Effector CD4-positive, alpha-beta T cell (primary cell): ENCODE measurements at places on chromosomes 3 and 15.
A peak's percentile ranks its signal among the peaks of the same experiment; 100 is the strongest.

DNA sequence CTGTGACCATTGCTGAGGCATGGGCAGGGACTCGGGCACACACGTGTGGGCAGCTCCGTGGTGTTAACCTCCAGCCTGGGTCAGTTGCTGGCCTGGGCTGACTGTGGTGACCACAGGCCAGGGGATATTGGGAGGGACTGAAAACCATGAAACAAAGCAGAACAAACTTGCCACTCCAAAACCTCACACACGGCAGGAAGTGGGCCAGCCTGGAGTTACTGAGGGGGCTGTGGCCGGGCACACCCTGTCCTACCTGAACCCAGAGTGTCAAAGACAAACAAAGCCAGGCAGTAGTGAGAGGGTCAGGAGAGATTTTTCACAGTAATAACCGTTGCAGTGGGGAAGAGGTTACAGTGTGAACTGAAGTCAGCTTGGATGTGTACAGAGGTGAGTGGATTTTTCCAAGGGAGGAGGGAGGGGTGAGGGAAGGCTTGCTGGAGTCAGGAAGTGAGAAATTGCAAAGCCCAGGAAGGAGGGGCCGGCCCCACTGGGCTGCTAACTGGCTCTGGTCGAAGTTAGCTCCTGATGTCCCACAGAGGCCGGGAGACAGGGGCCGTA is 40.0 kb upstream of the ATP10A start:
- no peak for DNase-seq

DNA sequence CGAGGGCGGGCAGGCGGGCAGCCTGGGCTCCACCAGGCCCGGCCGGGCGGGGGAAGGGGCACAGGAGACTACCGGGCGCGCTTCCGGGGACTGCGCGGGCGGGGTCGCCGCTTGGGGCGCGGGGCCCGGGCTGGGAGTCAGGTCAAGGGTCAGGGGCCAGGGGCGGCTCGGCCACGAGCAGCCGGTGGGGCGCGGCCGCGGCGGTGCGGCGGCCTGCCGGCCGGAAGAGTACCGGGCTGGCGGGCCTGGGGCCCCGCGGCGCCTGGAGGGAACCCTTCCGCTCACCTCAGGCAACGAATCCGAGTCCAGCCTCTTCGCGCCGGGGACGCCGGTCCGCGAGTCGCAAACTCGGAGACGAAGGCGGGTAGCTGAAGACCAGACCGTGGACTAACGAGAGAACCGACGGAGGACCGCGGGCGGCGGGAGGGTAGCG is 225 bp downstream of the RHOA start:
- DNase-seq = peak; percentile 42

DNA sequence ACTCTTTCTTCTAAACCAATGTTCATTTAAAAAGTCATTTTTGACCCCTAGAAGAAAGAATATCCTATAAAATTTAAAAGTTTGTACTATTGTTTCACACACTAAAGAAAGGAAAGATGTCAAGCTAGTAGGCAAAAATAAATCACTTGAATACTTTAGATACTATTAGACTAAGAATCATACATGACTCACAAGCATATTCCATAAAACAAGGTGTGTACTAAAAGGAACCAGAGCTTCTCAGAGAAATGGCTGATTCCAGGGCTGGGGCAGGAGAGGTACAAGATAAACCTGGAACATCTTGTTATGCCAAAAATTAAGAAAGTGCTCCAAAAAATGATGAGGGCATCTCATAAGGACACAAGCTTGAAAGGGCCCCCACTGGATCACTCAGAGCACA is 8.7 kb downstream of the DLG1 start:
- no peak for DNase-seq

GRCh38 chr15:80152896-80153876 is at the start of gene FAH:
FAH (plus strand) TSS chr15:80152999; CDS start chr15:80153055, 56 bp downstream.
- peak; percentile 11 for DNase-seq

- DNase-seq = no peak
Observed at GRCh38 chr3:101536266-101536665, 23.3 kb upstream of the SENP7 start.

DNA sequence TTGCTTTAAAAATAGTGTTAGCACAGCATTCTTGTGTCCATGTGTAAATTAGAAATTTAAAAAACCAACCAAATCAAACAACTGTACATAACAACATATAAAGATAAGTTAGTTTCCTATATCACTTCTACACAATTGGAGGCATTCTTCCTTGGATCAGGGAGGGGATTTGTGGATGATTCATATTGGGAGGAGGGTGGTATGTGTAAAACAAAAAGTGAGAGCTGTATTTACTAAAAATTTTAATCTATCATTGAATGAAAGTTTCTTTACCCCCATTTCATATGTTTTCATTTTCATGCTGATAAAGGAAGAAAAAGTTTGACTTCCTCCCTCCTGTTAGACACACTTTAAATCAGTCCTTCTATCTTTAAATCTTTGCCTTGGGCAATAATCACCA is 325.0 kb downstream of the SATB1 start:
- DNase-seq = no peak

DNA sequence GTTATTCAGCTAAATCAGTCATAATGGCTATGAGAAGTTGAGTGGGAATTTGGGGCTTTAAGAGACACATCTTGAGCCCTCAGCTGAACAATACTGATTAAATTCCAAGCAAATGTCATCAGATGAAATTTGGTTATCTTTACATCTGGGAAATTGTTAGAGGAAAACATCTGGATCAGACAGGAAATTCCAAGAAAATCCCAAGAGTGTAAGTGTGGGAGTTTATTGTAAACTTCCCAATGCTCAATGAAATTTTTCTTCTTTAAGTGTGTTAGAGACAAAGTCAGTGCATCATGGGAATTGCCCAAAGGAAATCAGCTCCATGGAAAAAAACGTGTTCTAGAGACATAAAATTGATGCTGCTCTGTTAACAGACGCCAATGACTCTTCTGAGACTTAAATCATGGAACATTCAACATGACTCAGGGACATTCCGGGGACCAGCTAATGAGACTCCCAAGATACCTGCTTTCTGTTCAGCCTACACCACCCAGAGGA is 19.8 kb upstream of the DCLK3 start:
- no peak for DNase-seq

DNA sequence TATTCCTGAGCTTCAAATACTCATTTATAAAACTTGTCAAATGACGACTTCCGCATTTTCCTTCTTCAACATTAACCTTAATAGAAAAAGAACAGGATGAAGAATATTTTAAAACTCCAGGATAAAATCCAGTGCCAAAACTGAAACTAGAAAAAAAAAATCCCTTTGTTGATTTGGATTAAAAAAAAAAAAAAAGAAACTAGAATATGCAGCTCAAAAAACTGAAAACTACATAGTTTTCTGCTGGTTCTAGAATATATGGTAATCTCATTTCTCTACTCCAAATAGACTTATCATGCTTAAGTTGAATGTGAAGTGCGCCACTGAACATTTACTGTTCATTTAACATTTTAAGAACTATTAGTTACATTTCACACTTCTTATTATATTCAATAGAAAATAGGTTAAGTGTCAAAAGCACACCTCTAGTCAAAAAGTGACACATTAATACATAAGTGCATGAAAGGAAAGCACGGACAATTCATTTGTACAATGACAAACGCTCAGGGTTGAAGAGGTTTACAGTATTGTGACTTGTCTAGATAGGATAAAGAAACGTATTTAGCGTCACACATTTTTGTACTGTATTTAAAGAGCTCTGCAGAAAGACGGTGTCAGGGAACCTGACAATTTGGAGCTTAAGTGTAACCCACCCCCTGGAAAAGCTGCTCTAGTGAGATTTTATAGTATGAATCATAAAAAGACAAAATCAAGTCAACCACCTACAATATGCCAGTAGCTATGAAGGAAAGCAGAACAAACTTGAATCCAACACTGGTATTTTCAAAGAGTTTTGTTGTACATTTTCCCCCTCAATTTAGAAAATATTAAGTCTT is 5.8 kb downstream of the TRA2B start:
- DNase-seq = no peak

- DNase-seq = no peak
Observed at GRCh38 chr3:101638261-101638745, 38.6 kb downstream of the ZBTB11 start.

DNA sequence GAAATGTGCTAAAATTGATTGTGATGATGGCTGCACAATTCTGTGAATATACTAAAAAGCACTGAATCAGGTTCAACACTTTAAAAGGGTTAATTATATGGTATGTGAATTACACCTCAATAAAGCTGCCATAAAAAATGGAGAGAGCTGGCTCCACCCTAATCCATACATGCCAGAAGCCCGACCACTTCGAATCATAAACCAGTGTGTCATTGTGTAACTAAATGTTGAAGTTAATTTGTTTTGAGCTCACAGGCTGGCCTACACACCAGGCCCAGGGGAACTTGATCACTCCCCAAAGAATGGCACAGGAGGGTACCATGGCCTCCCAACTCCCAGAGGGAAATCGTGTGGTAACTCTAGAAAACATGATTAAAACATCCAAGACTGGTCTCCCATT is 14.0 kb downstream of the PLCD1 start:
- no peak for DNase-seq

GRCh38 chr3:117266806-117267205 is 557.2 kb downstream of the TUSC7 start:
- DNase-seq = no peak

DNA sequence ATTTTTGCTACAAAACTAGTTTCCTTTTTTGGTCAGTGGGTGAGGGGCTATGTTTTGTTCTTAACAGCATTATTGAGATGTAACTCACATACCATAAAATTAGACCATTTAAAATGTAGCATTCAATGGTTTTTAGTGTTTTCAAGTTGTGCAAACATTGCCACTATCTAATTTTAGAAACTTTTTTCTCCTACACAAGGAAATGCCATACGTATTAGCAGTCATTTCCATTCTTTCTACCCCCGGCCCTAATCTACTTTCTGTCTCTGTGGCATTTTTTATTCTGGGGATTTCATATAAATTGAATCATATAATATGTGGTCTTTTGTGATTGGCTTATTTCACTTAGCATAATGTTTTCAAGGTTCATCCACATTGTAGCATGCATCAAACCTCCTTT is 55.0 kb upstream of the TIPARP start:
- no peak for DNase-seq

DNA sequence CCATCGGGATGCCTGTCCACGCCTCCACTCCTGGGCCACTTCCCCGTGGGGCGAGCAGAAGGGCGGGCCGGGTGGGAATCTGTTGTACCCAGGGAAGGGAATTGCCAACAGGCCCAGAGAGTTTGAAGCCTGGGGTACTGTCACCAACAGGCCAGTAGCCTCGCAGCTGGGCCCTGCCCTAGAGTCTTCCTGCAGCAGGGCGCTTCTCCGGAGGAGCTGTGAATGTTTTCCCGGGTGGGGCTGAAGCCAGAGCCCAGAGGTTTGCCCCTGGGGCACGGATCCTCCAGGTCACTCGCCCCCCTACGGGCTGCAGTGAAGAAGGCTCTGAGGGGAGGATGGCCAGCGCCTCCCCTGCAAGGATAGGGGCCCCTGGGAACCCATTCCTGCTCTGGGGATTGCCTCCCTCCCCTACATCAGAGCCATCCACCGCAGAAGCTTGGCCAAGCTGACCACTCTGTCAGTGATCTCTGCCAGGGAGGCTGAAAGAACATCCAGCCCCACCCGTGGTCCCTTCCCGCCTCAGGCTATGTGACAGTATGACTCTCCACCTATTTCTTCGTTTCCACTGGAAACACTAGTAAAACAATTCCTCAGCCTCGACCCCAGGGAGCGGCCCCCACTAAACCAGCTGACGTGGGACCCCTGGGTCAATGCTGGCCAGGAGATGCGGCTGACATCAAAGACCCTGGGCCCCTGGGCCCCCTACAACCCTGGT is 16.8 kb downstream of the CIDEC start:
- DNase-seq = no peak

DNA sequence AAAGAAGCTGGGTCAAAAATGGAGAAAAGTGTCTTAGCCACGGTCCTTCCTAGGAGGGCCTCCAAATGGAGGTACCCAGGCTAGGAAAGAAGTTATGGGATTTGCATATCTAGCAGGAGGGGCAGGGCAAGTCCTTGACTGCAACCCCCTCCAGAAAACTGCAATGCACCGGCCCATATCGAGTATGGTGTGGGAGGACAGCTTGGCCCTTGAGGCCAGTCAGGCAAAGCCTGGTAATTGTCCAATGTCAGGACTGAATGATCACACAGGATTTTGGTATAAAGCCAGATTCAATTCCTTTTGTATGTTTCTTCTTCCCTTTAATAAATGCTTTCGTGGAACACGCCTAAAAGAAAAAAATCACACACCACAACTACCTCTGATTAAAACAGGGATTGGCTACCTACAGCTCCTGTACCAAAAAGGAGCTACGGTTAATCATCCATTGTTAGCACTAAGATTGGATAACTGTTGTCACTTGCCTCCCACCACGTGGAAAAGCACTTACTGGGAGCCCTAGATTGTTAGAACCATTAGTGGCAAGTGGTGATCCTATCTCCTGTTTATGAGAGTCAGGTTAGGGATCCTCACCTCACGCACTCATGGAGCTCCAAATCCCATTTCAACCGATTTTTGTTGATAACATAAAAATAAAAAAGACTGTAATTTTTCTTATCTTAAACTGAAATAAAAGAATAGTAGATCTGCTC is 1.2 kb downstream of the ZNF770 start:
- DNase-seq = no peak

DNA sequence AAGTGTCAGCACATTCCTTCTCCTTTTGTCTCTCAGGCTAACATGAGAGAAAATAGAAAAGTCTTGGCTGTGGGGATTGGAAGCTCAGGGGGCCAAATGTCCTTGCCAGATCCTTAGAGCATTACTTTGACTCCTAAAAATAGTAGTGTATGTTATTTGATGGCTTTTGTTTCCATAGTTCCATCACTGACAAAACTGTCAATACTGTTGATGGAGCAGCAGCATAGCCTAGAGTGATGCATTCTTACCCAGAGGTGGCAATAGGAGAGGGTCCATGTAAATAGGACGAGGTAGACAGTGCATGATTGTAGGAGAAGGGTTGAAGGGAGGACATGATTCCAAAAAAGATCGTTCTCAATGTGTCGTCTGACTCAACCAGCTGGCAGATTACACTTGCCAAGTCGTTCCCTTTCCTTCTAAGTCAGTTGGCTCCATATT is 282.7 kb upstream of the TPRG1 start:
- DNase-seq = no peak

GRCh38 chr3:188819939-188820338 is 351.8 kb upstream of the TPRG1 start:
- DNase-seq = no peak

GRCh38 chr3:165466856-165467255 is 270.7 kb upstream of the SLITRK3 start:
- DNase-seq = no peak

DNA sequence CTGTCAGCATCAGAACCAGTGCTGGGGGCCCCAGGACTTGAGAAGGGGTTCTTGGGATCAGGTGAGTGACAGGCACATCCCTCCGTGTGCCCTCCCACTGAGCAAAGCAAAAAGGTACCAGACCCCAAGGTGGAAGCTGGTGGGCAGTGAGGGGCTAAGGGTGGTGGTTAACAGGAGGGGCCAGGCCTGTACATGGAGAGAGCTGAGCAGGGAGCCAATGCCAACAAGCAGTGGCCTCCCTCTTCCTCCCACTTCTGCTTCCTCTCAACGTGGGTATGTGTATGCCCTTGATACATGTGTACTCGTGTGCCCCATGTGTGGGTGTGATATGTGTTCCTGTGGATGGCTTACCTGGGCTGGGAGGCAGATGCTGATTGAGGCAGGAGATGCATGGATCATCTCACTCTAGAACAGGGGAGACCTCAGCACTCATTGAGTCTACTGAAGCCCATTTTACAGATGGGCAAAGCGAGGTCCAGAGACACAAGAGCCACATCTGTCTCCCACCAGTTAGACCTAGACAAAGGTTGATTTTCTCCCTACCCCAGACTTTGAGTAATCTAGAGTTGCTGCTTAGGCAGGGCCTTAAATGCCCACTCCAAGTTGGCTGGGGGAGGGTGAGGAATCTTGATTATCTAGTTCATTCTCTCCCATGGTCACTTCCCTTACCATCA is 945 bp downstream of the VIPR1 start:
- DNase-seq = no peak

- DNase-seq = no peak
Observed at GRCh38 chr15:81338170-81339007, 14.4 kb upstream of the STARD5 start.
